ENCODE measurements at places on chromosomes 3 and 15.

DNA sequence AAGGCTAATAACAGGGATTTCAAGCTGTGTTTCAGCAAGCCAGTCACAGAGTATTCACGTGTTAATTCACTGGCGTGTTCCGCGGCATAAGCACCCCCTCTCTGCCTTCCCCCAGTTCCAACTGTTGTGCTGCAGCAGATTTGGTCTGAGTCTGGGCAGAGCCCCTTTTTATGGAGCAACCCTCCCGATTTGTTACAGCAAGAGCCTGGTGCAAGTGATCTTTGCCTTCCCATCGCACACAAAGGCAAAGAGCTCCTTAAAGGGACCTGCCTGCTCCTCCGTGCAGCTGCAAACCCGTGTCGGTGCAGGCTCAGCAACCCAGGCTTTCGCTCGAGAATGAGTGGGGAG lies 170.5 kb downstream of the KCNAB1 start:
- no peak for DNase-seq

GRCh38 chr3:102133376-102133775 lies 284.1 kb downstream of the NFKBIZ start:
- DNase-seq = no peak

- DNase-seq = no peak
Observed at GRCh38 chr3:13822871-13823585, 56.8 kb downstream of the WNT7A start.

- DNase-seq = no peak
Observed at GRCh38 chr3:196624907-196625306, 14.6 kb upstream of the NRROS start.

- DNase-seq = no peak
Observed at GRCh38 chr3:193795062-193795690, 202.2 kb downstream of the OPA1 start.

- no peak for DNase-seq
Observed at GRCh38 chr3:186571644-186572013, 1.1 kb downstream of the DNAJB11 start.
